ENCODE measurements at places on chromosomes 7 and 10.
A peak's percentile ranks its signal among the peaks of the same experiment; 100 is the strongest.

- DNase-seq: no peak
These were observed 116.2 kb upstream of the SH2B2 start for GRCh38 chr7:102170393-102170970.

GRCh38 chr10:91590904-91591796 is 41.7 kb downstream of the PPP1R3C start:
- DNase-seq: peak; percentile 10

DNA sequence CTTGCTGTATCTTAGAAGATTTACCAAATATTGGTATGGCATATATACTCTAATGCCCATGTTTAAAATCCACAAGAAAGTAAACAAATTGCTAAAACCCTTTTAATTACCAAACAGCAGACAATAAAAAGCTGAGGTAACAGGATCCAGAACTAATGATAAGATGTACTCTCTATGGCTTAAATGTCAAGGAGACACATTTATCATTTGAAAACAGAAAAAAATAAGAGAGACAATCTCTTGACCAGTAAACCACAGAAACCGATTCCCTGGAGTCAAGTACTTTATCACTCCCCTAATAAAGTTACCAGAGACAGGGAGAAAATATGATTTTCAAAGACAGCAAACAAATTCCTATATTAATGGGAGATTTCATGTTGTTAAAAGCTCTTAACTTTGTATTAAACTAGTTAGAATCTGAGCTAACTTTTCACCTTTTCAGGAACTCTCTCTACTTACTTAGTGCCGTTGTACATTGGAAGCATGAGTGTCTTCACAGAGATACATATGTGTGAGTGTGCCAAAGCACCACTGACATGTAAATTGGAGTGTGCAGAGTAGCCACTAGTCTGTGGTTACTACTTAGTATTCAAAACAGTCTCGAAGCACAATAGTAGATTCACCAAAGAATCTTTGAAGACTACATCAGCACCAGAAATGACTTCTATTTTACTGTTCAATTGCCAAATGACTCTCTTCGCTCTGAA is 44.2 kb downstream of the TSPAN12 start:
- DNase-seq: no peak

DNA sequence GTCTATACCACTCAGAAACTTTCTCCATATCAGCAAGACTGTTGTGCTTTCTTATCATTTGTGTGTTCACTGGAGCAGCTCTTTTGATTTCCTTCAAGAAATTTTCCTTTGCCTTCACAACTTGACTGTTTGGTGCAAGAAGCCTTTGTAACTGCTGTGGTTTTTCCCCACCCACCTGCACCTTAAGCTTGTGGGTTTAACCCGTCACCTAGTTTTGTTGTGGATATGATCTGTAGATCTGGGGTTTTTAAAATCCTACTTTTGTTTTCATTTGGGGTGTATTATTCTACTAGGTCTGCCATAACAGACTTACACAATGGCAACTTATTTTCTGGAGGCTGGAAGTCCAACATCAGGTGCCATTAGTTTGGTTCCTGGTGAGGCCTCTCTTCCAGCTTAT is 30.5 kb upstream of the CHST3 start:
- no peak for DNase-seq

DNA sequence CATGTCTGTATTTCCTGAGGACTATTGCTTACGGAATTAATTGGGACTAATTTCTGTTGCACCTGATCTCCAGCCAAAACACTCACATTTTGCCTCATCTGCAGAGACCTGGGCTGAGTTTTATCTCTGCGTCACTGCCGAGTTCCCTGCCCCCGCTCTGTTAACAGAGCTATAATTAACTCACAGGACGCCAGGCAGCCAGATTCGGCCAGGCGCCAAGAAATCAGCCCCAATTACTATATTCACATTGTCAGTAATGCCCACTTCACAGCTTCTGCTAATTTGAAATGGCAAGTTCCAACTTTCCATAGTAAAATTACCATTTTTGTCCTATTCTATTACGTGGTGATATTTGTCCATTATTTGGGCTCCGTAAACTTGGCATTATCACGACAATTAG is 130.5 kb downstream of the CUX1 start:
- peak; percentile 63 for DNase-seq

- DNase-seq: no peak
These were observed 157.0 kb upstream of the ADO start for GRCh38 chr10:62647375-62648092.

DNA sequence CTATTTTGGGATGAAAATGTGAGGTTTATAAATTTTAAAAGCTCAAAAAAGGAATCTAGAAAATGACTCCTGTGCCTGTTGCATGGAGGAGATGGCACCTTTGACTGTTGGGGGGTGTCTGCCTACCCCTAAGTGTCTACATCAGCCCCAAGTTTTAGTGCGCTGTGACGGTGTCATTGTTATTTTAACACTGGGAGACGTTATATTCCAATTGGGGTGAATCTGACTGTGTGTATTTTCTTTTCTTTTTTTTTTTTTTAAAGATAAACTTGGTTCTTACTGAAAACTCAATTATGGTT is 517 bp downstream of the SRGN start:
- no peak for DNase-seq

DNA sequence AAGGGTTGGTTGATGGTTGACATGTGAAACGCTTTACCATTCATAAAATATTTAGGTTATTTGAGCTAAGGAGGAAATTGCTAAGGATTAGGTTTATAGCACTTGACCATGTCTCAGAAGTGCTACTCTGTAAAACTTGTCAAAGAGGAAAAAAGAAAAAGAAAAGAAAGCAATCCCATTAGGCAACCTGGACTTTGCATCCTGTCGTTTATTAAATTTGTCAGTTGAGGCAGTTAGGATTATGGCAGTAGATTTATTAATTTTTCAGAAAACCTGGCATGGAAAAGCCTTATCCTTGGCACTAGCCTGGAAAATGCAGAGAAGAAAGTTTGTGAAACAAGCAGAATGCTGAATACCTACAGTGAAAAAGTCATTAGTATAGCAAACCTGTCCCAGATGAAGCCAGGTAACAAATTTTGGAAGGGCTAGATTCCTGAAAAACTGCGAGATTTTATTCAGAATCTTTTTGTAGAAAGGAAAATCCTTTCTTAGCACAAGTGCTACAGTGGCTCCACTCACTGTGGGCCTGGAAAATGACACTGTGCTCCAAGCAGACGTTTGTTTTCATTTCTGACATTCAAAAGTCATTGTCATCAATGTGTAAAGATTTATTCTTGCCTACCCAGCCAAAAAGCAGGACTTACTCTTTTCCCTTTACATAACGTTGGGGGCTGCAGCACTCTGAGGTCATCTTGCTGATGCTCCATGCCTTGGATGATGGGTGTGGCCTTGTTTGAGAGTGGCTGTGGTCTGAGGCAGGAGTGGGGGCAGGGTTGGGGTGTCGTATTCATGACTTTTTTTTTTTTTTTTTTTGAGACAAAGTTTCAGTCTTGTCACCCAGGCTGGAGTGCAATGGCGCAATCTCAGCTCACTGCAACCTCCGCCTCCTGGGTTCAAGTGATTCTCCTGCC is 664.9 kb downstream of the SUGCT start:
- no peak for DNase-seq

DNA sequence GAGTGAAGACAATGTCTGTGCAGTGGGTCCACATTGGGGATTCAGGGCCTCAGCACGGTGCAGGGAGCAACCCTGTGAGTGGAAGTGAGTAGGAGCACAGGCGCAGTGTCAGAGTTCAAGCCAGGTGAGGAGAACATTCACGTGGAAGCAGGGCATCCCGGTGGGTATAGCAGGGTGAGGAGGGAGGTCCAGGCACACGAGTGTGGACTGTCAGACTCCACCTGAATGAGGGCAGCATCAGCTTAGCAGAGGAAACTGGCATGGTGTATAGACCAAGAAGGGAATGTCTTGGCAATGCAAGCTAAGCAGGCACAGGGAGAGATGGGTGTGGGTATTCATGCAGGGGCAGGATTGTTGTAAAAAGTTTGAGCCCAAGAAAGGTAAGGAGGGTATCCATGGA is 15.3 kb upstream of the LRRC72 start:
- DNase-seq: no peak
